Lower leg skin (tissue), 4 donors: ENCODE measurements at places on chromosomes 13 and 19. TPM values are rescaled to one million over a fixed set of nuclear protein-coding genes. Genes with fewer than 3 reads are reported as not detected.

DNA sequence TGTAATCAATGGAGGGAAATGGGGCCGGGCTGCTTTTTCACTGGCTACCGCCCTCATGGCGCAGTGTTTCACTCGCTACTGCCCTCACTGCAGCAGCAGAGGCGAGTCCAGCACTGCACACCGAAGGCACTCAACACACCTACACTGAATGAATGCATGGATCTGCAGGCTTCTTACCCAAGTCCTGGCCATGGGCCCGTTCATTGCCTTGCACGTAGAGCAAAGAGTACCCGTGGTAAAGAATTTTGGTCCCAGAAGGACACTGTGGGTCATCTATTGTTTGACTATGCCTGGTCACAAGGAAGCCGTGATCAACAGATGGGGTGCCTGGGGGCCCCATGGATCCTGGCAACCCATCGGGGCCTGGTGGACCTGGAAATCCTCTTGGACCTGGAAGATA is 144.9 kb downstream of the COL4A1 start:
- no peak for DNase-seq

DNA sequence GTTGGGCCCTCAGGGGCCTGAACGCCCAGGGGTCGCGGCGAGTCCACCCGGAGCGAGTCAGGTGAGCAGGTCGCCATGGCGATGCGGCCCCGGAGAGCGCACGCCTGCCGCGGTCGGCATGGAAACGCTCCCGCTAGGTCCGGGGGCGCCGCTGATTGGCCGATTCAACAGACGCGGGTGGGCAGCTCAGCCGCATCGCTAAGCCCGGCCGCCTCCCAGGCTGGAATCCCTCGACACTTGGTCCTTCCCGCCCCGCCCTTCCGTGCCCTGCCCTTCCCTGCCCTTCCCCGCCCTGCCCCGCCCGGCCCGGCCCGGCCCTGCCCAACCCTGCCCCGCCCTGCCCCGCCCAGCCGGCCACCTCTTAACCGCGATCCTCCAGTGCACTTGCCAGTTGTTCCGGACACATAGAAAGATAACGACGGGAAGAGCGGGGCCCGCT is at the start of gene CCNA1:
Gene CCNA1 (plus strand): TSS at position 390 of the 439 bp plus-strand sequence. CDS start 562 bp downstream, outside the sequence.
- DNase-seq = no peak

DNA sequence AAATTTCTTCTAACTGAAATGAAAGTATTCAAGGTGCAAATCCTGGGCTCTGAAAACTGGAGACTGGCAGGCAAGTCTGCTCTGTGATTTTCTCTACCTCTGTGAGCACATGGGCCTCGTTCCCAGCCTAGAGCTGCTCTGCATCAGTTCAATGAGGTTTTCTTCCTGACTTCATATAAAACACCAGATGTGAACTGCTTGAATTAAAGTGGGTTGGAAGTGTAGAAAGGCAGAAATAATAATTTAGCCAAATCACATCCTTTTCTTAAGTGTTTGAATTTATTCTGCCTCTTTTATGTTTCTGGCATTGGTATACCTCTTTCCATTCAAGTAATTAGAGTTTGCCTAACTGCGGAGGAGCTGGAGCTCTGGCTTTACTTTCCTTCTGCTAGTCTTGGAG is 540.8 kb downstream of the OLFM4 start:
- no peak for DNase-seq

GRCh38 chr13:90618133-90618532 is 729.4 kb upstream of the MIR17HG start:
- no peak for DNase-seq

DNA sequence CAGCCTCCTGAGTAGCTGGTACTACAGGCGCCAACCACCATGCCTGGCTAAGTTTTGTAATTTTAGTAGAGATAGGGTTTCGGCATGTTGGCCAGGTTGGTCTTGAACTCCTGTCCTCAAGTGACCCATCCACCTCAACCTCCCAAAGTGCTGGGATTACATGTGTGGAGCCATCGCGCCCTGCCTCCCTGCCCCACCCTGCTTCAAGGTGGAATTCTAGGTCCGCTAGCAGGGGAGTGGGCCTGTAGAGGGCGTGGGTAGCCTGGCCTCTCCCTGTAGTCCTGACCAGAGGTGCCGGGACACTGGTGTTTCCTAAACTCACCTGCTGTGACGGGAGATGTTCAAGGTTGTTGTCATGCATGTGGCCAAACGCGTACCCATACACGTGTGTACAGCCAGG is 398 bp downstream of the SLC25A41 start:
- no peak for DNase-seq

GRCh38 chr19:33437821-33438671 is 64.5 kb downstream of the CEBPG start:
- DNase-seq = no peak

DNA sequence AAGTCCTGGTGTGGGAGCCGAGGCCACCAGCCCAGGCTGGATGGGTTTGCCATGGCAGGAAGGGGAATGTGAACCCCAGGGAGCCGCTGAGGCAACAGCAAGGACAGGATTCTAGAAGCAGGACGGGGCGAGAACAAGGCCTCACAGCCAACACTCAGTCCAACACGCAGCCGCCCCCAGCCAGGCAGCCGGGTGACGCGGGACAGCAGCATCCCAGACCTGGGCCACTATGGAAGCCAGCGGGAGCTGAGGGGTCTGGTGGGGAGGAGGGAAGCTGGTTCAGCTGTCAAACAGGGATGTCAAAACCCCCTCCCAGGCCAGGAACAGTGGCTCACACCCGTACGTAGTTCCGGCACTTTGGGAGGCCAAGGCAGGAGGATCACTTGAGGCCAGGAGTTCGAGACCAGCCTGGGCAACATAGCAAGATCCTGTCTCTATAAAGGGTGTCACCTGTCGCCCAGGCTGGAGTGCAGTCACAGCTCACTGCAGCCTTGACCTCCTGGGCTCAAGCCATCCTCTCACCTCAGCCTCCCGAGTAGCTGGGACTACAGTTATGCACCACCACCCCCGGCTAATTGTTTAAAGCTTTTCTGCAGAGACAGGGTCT is 6.8 kb downstream of the MEX3D start:
- DNase-seq = no peak

GRCh38 chr13:48938308-48938943 is 37.3 kb upstream of the FNDC3A start:
- no peak for DNase-seq

- DNase-seq = no peak
Measured at GRCh38 chr19:5644037-5644436, 21.2 kb downstream of the SAFB start.

- no peak for DNase-seq
Measured at GRCh38 chr13:91153372-91153771, 194.1 kb upstream of the MIR17HG start.

- peak; percentile 80 for DNase-seq
Measured at GRCh38 chr19:16226878-16227836, 29.4 kb downstream of the AP1M1 start.

DNA sequence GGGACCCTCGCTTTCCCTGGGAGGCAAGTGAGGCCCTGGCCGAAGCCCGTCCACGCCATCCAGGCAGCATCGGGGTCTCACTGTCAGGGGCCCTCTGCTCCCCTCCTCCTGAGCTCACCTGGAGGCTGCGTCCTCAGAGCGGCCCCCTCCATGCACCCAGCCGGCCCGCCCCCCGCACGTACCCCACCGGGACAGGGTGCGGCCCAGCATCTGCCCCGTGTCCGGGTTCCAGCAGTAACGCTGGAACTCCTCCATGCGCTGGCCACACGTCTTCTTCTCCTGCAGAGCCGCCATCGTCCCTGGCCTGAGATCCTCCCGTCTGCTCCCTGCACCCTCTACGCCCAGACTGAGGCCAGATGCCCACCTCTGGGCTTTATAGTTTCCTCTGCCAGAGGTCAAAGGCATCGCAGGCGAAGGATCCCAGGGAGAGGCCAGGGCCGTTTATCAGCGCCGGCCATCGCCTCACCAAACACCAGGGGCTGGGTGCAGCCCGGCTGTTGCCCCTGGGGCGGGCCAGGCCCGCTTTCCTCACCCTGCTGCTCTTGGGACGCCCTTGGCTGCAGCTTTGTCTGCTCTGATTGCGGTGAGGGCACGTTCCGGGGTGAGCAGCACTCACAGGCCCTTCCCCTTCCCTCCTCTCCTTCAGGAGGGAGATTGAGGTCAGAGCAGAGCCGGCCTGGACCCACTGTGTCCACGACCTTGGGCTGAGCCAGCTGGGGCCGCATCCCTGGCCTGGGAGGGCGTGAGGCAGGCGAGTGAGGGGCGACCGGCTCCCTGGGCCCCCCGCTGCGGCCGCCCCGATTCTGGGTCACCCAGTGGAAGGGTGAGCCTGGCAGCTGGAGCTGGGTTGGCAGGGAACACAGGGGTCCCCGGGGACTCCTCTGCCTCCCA is at the start of gene ATP4B:
Gene ATP4B (minus strand): TSS at position 348 of the 891 bp plus-strand sequence. CDS start 54 bp downstream, at position 294.
- no peak for DNase-seq

- no peak for DNase-seq
Measured at GRCh38 chr19:18319591-18320135, 3.2 kb downstream of the LSM4 start.

- no peak for DNase-seq
Measured at GRCh38 chr13:50361282-50361681, 346.0 kb downstream of the KCNRG start.

GRCh38 chr19:51993422-51993821 is 6.8 kb upstream of the ZNF350 start:
- no peak for DNase-seq

- no peak for DNase-seq
Measured at GRCh38 chr13:98141509-98142379, 1.1 kb upstream of the FARP1 start.

DNA sequence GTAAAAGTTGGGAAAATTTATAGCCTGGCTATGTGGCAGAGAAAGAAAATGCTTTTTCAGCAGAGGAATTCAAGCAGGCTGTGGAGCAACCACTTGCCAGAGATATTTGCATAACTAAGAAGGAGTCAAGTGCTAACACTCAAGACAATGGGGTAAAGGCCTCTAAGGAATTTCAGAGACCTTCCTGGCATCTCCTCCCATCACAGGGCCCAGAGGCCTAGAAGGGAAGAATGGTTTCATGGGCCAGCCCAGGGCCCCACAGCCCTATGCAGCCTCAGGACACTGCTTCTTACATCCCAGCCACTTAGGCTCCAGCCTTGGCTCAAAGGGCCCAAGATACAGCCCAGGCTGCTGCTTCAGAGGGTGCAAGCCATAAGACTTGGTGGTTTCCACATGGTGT is 14.3 kb downstream of the SLC15A1 start:
- peak; percentile 15 for DNase-seq

DNA sequence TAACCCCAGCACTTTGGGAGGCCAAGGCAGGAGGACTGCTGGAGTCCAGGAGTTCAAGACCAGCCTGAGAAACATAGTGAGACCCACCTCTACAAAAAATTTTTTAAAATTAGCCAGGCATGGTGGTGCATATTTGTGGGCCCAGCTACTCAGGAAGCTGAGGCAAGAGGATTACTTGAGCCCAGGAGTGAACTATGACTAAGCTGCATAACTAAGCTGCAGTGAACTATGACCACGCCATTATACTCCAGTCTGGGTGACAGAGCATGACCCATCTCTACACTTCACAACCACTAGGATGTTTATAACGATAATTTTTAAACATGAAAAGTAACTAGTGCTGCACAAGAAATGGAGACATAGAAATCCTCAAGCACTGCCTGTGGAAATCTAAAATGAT is 352.7 kb upstream of the SGCG start:
- no peak for DNase-seq

- no peak for DNase-seq
Measured at GRCh38 chr19:45825917-45826893, 11.1 kb upstream of the RSPH6A start.

GRCh38 chr13:102839462-102839861 is 6.4 kb upstream of the ERCC5 start:
- no peak for DNase-seq

- DNase-seq = no peak
Measured at GRCh38 chr13:43360892-43361610, 337.7 kb downstream of the DNAJC15 start.

- no peak for DNase-seq
Measured at GRCh38 chr19:39251846-39252245, 3.2 kb upstream of the IFNL4 start.

DNA sequence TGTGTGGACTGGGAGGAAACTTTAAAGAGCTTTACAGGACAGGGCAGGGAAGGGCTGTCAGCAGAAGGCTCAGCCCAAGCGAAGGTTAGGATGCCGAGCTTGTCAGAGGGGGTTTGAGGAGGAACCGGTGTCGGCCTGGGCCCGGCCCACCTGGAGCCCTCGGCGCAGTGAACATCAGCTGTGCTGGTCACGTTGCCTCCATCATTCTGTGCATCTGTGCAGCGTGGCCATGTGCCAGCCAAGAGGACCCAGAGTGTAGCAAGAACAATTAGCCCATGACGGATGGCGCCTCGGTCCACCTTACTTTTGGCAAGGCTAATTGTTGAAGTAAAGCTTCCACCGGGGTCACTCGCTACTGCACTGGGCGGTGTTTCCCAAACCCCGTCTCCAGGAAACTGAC is 161.4 kb downstream of the PTPRS start:
- no peak for DNase-seq

- DNase-seq = no peak
Measured at GRCh38 chr13:99258210-99258860, at the start of gene GPR18. Gene GPR18, minus strand, starts transcription at chr13:99258379. Its CDS starts 2,507 bp downstream, at chr13:99255872.

- DNase-seq = no peak
Measured at GRCh38 chr19:39193803-39194202, 3.0 kb upstream of the NCCRP1 start.

- DNase-seq = no peak
Measured at GRCh38 chr13:67259208-67259607, 29.1 kb upstream of the PCDH9 start.

- no peak for DNase-seq
Measured at GRCh38 chr13:98520674-98521449, 56.0 kb downstream of the STK24 start.

DNA sequence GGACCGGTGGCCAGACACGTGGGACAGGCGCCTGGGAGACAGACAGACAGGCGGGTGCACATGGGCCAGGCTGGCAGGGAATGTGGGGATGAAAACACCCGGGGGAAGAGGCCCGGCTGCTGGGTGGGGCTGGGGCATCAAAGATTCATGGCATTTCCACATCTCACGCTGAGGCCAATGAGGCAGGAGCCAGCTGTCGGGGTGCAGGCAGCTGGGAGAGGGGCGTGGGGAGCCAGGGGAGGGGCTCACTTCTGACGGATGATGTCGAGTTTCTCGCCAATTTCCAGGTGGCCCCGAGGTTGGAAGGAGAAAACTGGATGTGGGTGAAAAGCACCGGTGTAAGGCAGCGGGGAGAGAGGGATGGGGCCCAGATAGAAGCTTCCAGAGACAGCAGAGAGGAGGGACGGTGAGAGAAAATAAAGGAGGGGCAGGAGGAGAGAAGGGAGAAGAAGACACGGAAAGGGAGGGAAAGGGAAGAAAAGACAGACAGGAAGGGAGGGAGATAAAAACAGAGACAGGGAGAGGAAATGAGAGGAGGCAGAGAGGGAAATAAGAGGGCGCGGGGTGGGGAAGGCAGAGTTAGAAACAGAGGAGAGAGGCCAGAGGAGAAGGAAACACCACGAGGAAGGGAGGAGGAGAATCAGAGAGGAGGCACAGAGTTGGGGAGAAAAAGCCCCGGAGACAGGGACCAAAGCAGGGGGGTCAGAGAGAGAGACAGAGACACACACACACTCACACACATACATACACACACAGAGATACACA is 8.0 kb upstream of the CCER2 start:
- DNase-seq = no peak

Gene FXYD1
- not detected for total RNA-seq

Gene MEIOSIN
- total RNA-seq = not detected

Gene TMEM59L
- 0.63 TPM for total RNA-seq

Gene TINCR
- total RNA-seq = 250 TPM

Gene CEACAM21
- total RNA-seq = 0.75 TPM

Gene SLC25A42
- total RNA-seq = 6.0 TPM

Gene NCAN
- not detected for total RNA-seq

Gene CLEC17A
- total RNA-seq = 0.84 TPM

Gene SIAH3
- total RNA-seq = 0.21 TPM

Gene SLC25A30
- total RNA-seq = 23.3 TPM

Gene SELENOV
- not detected for total RNA-seq

Gene RINL
- total RNA-seq = 5.5 TPM

Gene TARM1
- not detected for total RNA-seq

Gene ZSCAN4
- total RNA-seq = not detected

Gene SLC5A5
- total RNA-seq = not detected

Gene PCID2
- total RNA-seq = 28.0 TPM
